ENCODE measurements at places on chromosomes 7 and 10. TPM values are rescaled to one million over a fixed set of nuclear protein-coding genes. Genes with fewer than 3 reads are reported as not detected.

Gene MYO1G
- 371 TPM for total RNA-seq

Gene ST8SIA6
- 2.1 TPM for total RNA-seq

Gene KCP
- 0.19 TPM for total RNA-seq

Gene HOXA10
- total RNA-seq: 0.29 TPM

Gene FOXP2
- not detected for total RNA-seq

Gene HACD1
- total RNA-seq: 1.5 TPM

Gene TMED4
- total RNA-seq: 73.4 TPM

Gene VPS37D
- 0.68 TPM for total RNA-seq
